Hindlimb muscle (tissue), 1 donor: ENCODE measurements at places on chromosomes 11 and 22. TPM values are rescaled to one million over a fixed set of nuclear protein-coding genes. Genes with fewer than 3 reads are reported as not detected.
A peak's percentile ranks its signal among the peaks of the same experiment; 100 is the strongest.

The POLR3H gene
- 20.4 TPM for polyA plus RNA-seq

The FGF3 gene
- not detected for polyA plus RNA-seq

The WNT11 gene
- 22.0 TPM for polyA plus RNA-seq

The ACER3 gene
- polyA plus RNA-seq: 7.5 TPM

The TRIM49 gene
- polyA plus RNA-seq: not detected

The DRD2 gene
- polyA plus RNA-seq: 0.10 TPM

The SYNGR1 gene
- polyA plus RNA-seq: 13.0 TPM

The MYO18B gene
- polyA plus RNA-seq: 118 TPM

The RIMBP3C gene
- polyA plus RNA-seq: 0.41 TPM

The MS4A6E gene
- polyA plus RNA-seq: not detected

GRCh38 chr11:67270256-67271204, 4.3 kb downstream of the GRK2 start:
- peak; percentile 64 for DNase-seq

DNA sequence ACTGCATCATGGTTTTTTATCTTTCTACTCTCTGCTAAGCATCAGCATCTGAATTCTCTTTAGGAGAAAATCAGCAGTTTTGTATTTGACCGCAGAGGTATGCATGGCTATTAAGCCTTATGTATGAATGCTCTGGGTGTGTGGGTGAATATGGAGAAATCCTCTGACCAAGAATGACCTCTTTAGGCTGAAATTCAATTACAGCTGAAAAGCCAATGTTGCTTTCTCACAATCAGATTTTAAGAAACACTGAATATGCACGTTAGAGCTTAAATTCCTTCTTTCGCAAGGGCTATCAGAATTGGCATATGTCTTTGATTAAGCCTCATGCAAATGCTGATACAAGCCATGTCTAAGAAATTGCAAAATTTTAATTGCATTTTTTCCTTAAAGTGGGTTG, 43.2 kb downstream of the ARHGAP42 start:
- DNase-seq: no peak

DNA sequence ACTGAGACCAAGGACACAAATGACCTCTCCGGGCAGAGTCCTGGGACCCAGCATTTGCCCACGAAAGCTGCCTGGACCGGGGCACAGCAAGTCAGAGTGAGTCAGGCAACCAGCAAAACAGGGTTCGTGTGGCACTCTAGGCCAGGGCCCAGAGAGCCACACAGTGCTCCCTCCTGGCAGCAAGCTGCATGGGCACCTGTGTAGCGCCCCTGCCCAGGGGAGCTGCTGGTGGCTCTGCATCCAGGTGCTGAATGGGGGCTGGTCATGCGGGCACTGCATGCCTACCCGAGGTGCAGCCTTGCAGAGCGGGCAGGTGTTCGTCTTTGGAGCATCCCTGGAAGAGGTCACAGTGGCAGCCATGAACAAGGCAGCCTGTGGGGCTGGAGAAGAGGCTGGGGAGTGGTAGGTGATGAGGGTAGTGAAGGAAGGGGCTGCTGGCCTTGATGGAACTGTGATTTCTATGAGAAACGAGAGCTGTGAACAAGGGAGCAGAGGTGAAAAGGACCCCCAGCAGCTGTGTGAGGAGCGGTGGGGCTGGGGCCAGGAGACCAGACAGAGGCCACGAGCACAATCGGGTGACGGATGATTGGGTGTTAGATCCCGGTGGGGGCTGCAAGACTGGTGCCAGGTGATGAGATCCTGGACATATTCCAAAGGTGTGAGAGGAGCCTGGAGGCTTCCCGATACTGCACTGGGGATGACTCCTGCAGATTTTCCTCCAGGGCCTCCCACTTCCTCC, 63.3 kb downstream of the DGCR2 start:
- DNase-seq: no peak

DNA sequence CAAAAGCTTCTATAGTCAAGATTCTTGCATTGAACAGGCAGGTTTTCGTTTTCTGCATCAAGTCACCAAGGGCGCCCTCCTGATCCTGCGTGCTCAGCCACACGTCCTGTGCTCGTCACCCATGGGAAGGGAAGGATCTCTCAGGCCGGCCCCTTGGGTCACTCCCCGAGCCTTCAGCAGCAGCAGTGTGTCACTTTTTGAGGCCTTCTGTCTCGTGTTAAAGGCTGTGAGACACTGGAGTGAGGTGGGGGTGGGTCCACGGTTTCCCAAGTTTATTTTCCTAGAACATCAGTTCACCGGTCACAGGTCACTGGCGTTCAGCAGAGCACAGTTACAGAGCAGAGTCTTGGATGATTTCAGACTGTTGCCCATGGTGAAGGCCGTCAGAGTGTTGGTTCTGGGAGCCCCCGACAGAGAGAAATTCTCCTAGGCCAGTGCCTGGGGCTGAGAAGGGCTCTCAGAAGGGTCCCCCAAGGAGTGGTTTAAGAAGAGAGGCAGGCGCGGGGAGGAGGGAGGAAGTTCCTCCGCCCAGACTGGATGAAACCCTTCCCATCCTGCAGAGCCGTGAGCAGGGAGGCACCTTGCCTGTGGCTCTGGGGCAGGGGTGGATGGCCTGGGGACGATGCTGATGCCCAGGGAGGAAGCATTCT, 13.5 kb upstream of the ADORA2A start:
- DNase-seq: no peak

DNA sequence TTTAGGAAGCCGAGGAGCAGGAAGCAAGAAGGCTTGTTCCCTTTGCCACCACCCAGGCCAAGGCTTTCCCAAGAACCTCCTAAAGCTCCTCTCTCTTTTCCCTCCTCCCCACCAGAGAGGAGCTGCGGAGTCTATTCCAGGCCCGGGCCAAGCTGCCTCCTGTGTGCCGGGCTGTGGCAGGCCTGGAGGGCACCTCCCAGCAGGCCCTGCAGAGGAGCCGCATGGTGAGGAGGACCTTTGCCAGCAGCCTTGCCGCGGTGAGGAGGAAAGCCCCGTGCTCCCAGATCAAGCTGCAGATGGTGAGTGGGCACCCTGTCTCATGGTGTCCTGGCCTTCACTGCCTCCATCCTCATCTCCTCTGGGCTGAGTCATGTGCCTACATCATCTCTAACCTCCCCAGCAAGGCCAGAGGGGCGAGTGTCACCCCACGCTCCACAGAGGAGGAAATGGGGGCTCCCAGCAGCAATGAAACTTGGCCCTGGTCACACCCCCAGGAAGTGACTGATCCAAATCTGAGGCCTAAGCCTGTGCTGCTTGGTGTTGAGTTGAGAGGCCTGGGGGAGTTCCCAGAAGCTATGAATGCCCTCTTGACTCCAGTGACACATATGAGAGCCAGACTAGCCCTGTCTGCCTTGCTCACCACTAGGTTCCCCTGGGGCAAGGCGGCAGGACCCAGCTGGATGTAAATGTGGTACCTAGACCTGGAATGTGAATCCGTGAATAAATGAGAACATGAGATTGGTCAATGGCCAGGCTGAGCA, 104.2 kb downstream of the MYO18B start:
- no peak for DNase-seq

GRCh38 chr11:100817620-100818019, 130.5 kb downstream of the ARHGAP42 start:
- no peak for DNase-seq

DNA sequence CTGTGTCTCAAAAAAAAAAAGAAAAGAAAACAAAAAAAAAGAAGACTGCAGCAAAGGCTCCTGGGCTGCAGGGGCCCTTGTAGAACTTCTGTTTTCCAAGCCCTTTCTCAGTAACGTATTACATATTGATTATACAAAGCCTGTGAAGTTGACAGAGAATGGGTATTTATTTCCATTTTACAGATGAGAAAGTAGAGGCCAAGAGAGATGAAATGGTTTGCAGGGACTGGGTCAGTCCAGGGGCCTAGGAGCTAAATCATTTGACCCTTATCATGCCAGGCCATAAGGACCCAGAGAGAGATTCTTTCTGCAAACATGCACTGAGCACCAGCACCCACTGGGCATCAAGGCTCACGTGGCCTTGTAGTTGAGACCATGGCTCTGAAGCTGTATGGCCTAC, 4.5 kb downstream of the PPP2R5B start:
- no peak for DNase-seq

DNA sequence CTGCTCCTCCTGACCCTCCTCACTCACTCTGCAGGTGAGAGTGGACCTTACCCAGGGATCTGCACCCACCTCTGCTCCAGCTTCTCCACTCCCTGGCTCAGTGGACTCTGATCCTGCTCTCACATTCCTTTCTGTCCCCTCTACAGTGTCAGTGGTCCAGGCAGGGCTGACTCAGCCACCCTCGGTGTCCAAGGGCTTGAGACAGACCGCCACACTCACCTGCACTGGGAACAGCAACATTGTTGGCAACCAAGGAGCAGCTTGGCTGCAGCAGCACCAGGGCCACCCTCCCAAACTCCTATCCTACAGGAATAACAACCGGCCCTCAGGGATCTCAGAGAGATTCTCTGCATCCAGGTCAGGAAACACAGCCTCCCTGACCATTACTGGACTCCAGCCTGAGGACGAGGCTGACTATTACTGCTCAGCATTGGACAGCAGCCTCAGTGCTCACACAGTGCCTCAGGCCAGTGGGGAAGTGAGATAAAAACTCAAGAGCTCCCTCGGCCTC, 29.7 kb upstream of the VPREB1 start:
- no peak for DNase-seq

DNA sequence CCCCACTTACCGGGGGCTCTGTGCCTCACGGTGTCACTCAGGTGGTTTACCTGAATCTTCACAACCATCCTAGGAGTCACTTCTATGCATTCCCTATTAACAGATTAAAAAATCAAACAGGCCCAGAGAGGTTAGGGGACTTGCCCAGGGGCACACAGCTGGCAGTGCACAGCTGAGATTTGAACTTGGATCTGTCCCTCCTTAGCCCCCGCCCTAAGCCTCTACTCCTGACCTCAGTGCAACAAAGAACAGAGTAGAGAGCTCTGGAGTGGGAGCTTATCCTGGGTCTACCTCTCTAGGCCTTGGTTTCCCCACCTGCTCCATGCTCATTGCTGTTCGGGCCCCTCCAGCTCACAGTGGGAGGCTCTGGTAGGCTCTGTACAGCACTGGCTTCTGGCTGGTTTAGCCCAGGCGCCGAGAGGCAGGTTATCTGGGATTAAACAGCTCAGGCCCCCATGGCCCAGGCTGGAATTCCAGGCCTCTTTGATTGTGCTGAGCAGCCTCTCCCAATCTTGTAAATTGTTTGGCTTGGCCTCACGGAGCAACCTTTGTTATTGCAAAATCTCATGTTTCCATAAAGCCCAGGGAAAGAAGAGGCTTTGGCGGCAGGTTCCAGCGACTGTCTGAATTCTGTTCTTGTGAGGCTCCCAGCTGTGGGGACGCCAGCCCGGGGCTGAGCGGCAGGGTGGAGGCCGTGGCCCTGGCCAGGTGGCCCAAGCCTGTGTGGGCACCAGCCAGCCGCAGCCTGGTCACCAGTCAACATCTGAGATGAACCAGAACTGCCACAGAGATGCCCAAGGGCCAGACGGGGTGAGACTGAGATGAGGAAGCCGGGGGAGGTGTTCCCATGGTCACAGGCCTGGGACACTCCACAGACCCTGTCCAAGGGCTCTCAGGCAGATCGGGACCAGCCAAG, 28.9 kb upstream of the SHISAL1 start:
- DNase-seq: peak; percentile 45

GRCh38 chr11:41999066-41999465, 539.6 kb upstream of the LRRC4C start:
- peak; percentile 8 for DNase-seq

DNA sequence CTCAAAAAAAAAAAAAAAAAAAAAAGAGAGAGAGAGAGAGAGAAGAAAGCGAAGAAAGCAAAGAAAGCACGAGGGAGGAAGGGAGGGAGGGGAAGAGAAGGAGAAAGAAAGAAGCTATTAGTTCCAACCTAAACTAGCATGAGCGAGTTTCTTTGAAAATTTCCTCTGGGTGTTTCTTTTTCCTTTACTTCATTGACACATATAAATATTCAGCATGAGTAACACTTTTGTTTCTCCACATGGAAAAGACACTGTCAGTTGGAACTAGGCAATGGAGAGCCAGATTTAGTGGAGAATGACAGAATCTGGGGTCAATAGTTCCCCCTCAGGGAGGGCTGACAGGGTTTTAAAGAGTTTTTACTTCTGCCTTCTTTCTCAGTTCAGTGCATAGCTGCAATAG, 257.4 kb downstream of the DDX10 start:
- no peak for DNase-seq

- DNase-seq: no peak
Observed at GRCh38 chr22:17788528-17789378, 14.5 kb upstream of the BID start.

- no peak for DNase-seq
Observed at GRCh38 chr11:104061853-104062521, 25.5 kb downstream of the DDI1 start.

DNA sequence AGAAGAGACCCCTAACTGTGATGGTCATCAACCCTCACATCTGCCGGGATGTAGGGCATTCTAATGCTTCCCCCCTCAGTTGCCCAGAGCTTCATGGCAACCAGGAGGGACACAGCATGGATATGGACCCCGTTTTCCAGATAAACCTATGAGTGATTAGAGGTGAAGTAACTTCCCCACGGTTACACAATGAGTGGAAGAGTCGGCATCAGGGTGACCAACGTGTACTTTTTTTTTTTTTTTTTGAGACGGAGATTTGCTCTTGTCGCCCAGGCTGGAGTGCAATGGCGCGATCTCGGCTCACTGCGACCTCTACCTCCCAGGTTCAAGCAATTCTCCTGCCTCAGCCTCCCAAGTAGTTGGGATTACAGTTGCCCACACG, 25.0 kb downstream of the TXN2 start:
- no peak for DNase-seq

DNA sequence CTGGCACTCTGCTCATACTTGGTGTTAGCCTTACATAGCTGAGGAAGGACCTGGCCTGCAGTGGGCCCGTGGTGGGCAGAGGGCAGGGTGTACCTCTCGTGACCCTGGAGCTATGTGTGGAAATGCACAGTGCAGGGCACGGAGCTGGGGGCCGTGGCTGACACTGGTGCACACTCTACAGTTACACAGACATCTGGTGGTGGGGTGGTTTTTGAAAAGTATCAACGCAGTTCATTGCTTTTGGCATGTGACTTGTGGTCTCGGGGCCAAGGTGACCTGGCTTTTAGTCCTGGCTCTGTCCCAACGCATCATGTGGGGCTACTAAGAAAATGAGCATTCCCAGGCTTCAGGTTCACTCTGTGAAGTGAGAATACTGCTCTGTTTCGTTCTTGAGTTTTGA, 553.6 kb downstream of the NTM start:
- DNase-seq: no peak

GRCh38 chr11:35098855-35099254, 40.1 kb upstream of the CD44 start:
- no peak for DNase-seq
